Eye (tissue), 1 donor: ENCODE measurements at places on chromosomes 2 and 18.

- DNase-seq, result no peak
Measured at GRCh38 chr2:67950919-67951318, 111.9 kb downstream of the C1D start.

GRCh38 chr2:198004921-198005829, 200.8 kb downstream of the PLCL1 start:
- DNase-seq, result no peak

DNA sequence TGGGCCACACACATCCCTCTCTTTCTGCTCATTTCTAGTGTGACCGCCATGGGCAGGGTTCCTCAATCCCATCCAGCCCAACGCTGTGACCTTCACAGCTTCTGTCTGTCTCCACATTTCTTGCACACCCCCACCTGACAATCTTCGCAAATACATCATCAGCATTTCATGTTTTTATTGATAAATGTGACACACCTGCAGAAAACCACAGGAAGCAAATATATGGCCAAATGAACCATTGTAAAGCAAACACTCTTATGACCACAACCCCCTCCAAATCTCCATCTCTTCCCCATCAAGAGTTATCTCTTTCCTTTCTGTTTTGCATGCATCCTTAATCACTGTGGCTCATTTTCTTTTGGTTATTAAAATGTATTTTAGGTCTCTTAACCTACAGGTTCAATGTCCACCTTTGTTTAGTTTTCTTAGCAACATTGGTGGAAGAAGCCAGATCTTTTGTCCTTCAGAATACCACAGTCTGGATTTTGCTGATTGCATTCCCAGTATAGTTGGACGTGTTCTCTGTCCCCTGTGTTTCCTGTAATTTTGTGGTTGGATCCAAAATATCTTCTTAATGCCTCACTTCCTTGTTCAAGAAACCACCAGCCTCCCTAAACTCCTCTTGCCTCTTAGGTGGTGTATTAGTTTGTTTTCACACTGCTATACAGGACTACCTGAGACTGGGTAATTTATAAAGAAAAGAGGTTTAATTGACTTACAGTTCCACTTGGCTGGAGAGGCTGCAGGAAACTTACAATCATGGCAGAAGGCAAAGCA, 9.8 kb upstream of the NCK2 start:
- no peak for DNase-seq

DNA sequence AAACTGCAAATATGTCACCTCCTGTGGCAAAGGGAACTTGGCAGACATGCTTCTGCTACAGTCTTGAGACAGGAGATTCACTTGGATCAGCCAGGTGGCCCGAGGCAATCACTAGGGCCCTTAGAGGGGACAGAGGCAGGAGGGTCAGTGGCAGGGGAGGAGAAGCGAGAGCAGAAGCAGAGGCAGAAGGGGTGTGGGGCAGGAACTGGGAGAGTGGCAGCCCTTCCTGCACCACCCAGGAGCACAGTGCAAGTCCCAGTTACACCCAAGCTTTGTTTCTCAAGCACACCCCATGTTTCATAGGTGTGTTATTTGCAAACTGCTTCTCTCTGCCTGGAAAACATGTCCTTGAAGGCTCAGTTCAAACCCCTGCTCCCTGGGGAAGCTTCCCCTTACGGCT, 309.7 kb upstream of the MYT1L start:
- no peak for DNase-seq

DNA sequence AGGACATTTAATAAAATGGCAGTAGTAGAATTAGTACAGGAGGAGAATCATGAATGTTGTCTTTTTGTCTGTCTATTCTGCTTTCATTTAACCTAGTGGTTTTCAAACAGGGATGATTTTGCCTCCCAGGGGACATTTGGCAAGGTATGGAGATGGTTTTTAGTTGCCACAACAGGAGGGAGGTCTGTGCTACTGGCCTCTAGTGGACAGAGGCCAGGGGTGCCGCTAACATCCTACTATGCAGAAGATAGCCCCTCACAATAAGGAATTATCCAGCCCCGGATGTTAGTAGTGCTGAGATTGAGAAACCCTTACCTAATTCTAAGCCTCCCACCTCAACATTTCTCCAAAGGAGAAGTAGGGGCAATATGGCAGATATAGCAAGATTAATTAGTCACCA, 18.3 kb downstream of the FASTKD2 start:
- peak; percentile 31 for DNase-seq

DNA sequence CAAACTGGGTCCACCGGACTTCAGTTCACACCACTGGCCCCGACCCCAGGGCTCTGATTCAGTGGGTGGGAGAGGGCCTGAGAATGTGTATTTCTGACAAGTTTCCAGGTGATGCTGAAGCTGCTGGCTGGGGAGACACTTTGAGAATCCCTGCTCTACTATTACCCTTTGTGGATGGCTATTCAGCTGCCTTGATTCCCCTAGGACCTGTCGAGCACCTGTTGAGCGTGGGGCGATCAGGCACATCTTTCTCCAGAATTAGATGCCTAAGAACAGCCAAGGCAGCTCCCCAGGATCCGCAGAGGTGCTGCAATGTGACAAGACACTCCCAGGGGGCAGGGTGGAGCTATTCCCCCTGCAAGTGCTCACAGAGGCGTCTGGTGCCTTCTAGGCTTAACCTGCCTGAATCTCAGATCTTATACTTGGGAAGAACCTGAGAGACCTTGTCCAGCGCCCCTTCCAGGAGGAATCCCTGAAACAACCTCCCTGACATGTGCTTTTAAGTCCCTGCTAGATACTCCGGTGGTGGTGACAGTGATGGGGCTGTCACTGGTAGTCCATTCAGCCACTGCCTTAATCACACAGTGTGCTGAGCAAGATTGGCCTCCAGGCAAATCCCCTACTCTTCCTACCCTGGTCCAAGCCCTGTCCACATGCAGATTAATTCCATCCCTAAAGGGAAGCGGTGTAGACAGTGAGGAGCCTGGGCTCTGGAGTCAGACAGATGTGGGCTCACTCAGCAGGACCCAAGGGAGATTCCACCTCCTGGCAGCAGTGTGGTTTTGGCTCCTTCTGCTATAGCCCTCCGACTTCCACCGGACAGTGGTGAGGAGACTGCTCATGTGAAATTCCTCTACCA, 43.4 kb upstream of the OTOF start:
- no peak for DNase-seq

DNA sequence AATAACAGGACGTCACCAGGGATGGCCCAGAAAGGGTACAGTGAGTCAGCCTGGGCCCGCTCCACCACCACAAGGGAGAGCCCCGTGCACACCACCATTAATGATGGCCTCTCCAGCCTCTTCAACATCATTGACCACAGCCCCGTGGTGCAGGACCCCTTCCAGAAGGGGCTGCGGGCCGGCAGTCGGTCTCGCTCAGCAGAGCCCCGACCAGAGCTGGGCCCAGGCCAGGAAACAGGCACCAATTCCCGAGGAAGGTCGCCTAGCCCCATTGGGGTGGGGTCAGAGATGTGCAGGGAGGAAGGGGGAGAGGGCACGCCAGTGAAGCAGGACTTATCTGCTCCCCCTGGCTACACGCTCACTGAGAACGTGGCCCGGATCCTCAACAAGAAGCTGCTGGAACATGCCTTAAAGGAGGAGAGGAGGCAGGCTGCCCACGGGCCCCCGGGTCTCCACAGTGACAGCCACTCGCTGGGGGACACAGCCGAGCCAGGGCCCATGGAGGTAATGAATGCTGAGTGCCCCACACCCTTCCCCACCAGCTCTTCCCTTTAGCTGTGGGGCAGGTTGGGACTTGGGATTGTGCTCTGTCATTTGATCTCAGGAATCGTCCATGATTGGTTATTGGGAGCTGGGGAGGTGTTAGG, 120.5 kb downstream of the MTCL1 start:
- DNase-seq, result no peak

DNA sequence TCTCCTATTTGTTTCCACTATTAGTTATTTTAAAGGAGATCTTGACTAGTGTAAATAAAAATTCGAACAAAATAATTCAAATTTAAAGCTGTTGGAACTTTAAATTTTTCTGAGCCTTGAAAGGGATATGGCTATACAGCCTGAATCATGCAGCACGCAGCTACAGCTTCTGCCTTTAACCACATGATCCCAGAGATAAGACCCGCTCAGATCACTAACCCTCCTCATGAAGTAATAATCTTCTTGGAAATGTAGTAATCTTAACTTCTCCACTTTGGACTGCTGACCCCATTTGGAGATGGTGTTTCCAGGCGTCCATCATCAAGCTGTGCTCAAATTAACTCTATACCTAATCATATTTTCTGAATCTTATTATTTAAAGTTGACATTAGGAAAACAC, 336.6 kb downstream of the DSC3 start:
- no peak for DNase-seq

DNA sequence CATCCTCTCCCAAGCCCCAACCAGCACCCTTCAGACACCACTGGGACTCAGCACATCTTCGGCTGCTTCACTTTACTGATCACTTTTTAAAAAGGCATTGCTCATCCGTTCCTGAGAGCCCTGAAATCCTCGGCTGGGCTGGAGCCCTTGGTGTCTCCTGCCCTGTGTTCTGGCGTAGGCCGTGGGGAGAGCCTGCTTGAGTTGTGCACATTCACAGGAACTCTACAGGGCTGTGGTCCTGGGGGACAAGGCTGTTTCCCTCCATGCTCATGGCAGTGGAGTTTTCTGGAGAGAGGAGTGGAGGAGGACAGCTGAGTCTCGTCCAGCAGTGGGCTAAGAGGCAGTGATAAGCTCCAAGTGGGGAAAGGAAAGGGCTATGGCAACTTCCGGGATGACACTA, 15.9 kb downstream of the CENPA start:
- DNase-seq, result no peak

GRCh38 chr2:71637736-71638135, 184.4 kb downstream of the DYSF start:
- no peak for DNase-seq

- DNase-seq, result peak; percentile 96
Measured at GRCh38 chr2:227406177-227407031, 18.7 kb upstream of the SCYGR1 start.

- DNase-seq, result no peak
Measured at GRCh38 chr2:196168181-196168580, 3.2 kb downstream of the STK17B start.
